ENCODE measurements at places on chromosomes 5 and 9. TPM values are rescaled to one million over a fixed set of nuclear protein-coding genes. Genes with fewer than 3 reads are reported as not detected.

Gene TRPM6
- 0.99 TPM for total RNA-seq

DNA sequence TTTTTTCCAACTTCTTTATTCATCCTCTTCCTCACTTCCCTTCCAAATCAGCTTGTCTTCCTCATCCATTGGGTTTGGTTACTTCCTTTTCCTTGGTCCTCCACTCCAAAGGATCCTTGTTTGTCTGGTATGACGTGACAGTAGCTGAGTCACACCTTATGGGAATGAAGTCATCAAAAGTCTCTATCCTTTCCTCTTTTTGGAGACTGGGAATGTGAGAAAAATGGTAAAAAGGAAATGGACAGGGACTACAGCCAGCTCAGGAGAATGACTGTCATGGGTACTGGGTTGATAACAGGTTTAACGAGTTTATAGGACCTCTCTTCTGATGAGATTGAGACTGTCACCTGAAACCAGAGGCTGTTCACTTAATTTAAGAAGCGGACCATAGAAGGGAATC is 76.2 kb upstream of the MYO10 start:
- no peak for DNase-seq

Gene CYFIP2
- 29.3 TPM for total RNA-seq

Gene OLFML2A
- total RNA-seq: 28.1 TPM

DNA sequence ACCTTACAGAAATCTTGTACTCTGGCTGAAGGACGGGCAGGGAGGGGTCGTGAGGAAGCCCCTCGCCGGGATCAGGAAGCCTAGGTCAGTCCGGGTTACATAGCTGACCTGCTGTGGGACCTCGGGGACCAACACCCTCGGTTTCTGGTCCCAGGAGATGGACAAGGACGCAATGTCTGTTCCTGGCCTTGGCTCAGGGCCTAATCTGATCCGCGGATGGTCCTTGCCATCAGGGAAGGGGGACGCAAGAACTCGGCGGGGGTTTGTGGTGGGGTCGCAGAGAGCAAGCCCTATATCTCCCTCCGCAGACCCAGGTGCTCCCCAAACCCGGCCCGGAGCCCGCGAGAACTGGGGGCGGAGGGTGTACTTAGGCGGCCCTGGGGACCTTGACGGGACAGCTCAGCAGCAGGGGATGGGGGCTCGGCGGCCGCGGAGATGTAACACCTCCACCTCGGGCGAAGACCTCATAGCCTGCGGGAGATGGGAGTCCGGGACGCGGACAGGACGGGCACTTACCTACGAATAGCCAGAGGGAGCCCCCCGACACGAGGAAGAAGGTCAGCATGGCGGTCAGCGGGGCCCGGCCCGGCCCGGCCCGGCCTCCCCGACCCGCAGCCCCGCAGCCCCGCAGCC is 353 bp downstream of the ACSL6 start:
- peak; percentile 59 for DNase-seq

DNA sequence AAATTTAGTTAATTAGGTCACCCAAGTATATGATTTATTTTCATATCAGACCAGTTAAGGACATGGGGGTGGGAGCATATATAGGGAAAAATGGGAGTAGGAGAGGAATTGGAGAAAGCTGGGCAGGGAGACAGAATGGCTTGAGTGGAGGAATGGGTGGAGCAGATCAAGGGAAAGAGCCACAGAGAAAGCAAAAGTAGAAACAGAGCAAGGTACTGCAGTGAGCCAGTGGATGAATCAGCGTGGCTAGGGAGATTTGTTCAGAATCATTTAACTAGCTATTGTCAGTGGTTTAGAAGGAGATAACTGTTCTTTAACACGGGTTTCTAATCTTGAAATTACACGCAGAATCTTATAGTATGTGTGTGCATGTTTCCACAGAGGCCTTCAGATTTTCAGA is 37.4 kb downstream of the SNX24 start:
- no peak for DNase-seq

DNA sequence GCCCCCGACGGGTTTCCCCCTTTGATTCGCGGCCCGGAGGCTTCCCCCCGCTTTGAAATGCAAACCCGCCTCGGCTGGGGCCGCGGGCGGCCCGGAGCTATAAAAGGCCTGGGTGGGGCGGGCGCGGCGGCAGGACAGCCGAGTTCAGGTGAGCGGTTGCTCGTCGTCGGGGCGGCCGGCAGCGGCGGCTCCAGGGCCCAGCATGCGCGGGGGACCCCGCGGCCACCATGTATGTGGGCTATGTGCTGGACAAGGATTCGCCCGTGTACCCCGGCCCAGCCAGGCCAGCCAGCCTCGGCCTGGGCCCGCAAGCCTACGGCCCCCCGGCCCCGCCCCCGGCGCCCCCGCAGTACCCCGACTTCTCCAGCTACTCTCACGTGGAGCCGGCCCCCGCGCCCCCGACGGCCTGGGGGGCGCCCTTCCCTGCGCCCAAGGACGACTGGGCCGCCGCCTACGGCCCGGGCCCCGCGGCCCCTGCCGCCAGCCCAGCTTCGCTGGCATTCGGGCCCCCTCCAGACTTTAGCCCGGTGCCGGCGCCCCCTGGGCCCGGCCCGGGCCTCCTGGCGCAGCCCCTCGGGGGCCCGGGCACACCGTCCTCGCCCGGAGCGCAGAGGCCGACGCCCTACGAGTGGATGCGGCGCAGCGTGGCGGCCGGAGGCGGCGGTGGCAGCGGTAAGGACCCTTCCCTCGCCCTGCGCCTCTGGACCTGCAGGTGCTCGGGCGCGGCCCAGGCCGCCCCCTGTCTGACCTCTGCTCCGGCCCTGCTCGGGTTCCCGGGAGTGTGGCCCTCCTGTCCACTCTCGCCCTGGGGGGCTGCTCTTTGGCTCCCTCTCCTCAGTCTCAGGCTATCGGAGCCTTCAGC is at the start of gene CDX1:
Gene CDX1 (plus strand): TSS at position 129 of the 862 bp plus-strand sequence. CDS start 99 bp downstream, at position 228.
- peak; percentile 78 for DNase-seq

Gene GABRA1
- total RNA-seq: 0.33 TPM

DNA sequence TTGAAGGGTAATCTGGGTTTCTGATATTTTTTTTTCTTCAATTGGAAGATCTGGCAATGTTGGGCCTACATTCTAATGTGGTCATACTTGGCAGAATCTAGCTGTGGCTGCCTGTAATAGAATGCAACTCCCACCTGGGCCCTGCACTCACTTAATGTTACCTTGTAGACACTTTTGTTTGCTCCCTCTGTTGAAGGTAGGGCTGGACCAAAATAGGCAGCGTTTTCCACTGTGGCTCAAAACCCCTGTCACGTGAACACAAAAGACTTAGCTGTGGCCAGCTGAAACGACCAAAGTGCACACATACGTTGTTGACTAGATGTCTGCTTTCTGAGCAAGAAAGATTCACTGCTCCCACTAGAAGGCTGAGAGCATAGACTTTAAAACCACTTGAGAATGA is 117.6 kb upstream of the HMHB1 start:
- no peak for DNase-seq

- no peak for DNase-seq
Measured at GRCh38 chr5:74206579-74207550, 433.7 kb downstream of the ENC1 start.

DNA sequence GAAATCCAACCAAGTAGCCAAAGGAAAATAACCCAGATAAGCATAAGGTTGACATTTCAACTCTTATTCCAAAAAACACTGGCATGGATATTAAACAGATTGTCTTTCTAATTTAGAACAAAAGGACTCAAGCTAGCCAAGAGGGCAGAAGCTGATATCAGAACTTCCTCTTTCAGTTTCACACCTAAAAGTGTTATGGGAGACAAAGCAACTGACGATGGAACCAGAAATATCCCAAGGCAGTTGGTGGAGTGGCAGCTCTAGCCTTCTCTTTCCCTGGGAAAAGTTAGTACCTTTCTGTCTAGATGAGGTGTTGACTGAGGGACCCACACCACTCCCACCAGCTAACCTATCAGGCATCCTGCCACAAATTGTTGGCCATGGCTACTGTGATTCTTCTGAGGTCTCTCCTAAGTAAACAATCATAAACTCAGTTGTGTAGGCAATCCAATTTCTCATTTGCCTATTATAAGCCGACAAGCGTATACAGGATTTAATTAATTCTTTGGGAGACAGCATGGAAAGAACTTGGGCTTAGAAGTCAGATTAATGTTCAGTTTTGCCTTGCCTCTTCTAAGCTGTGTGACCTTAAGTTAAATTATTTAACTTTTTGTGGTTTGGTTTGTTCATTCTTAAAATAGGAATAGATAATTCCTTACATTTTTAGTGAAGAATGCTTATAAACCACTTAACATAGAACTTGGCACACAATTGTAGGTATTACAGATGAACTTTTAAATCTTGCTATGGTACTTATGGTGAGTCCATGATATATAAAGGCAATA is 110.9 kb upstream of the ADAMTSL1 start:
- DNase-seq: no peak

Gene CYSRT1
- total RNA-seq: 1.4 TPM

GRCh38 chr9:995781-996180 is 19.3 kb downstream of the DMRT3 start:
- DNase-seq: no peak

Gene GLDC
- total RNA-seq: 8.9 TPM

- DNase-seq: no peak
Measured at GRCh38 chr5:80753712-80754111, 98.9 kb upstream of the DHFR start.

- peak; percentile 45 for DNase-seq
Measured at GRCh38 chr9:93127395-93127911, 6.6 kb downstream of the NINJ1 start.

Gene SPATA31A5
- not detected for total RNA-seq

Gene PCDHB14
- 2.6 TPM for total RNA-seq

Gene PPIC
- total RNA-seq: 26.4 TPM

Gene NR5A1
- not detected for total RNA-seq

Data from endodermal cell (in vitro differentiated cells).